Hematopoietic multipotent progenitor cell treated with erythropoietin and hydrocortisone succinate and interleukin-3 and kit ligand, for 8 days (in vitro differentiated cells): ENCODE measurements at places on chromosomes 3 and 15.
A peak's percentile ranks its signal among the peaks of the same experiment; 100 is the strongest.

DNA sequence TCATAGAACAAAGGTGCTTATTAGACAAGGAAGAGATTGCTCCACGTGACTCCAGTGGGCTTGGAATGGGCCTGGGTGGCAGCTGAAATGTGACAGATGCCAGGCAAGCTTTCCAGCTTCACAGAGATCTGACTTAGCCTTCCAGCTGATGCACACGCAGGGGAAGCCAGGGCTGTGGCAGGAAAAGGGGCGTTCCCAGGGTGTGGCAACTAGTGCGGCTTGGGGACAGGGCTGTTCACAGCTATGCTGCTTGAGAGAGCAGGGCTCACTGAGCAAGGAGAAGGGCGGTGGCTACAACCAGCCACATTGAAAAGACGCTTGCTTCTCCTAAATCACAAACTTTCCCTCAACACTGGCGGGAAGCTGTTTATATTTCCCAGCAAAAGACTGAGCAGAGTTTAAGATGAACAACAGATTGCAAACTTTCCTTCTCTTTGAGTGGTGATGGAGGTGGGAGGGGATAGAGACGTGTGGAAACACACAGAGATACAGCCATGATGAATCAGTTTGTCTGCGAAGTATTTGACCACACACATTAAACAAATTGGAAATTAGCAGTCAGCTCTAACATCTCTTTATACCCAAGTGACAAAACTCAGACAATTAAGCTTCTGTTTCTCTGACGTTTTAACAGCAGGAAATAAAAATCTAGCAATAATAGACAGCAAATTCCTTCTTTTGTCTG lies 127.5 kb downstream of the BDH1 start:
- peak; percentile 88 for DNase-seq

DNA sequence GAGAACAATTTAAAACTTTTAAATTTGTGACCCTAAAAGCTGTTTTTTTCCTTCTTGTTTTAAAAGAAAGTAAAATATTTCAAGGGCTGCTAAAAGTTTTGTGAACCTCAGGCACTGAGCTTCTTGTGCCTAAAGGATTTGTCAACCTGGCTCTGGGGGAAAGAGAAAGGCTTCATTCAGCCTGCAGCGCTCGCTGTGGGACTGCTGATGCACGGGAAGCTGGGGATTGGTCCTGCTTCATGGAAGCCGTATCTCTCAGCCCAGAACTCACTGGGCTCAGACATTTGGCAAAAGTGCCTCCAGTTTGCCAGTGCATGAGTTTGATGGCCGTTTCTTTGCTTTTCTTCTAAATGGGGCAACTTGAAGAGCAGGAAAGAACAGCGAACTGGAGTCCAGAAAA lies 30.8 kb downstream of the TPRG1 start:
- DNase-seq: no peak

GRCh38 chr3:14093831-14094230 lies 30.8 kb downstream of the CHCHD4 start:
- DNase-seq: no peak

GRCh38 chr3:131551761-131552160 lies 49.0 kb upstream of the MRPL3 start:
- DNase-seq: no peak

GRCh38 chr3:36175916-36176461 lies 204.3 kb upstream of the STAC start:
- DNase-seq: no peak

DNA sequence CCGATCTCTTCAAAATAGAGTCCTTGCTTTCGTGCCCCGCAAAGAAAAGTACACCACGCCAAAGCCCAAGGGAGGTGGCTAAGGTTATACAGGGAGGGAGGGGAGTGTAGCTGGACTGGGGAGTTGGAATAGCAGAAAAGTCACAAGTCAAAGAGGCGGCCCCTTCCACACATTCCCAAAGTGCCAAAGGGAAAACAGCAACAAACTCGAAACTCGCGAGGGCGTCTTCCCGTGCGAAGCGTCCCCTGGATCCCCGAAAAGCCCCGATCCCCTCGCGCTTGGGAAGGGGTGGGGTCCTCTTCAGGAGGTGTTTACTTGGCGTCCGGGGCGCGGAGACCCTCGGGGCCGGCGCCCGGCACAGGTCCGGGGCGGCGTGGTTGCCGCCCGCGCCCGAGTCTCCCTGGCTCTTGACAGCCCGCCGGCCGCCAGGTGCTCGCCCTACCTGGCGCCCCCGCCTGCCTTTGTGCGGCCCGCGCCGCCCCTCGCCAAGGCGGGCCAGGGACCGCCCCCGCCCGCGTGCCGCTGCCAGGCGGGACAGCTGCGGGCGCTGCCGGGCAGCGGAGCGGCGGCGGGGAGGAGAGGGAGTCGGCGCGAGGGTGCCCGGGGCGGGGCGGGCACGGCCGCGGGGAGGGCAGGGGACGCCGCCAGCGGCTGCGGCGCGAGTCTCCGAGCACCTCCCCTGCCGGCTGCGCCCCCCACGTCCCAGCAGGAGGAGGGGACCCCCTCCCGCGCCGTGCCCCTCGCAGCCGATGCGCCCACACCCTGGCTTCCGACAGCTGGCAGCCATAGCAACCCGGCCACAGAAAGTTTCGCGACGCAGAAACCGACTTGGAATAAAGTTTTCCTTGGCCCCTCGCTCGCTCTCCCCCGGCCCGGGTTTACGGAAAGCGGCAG lies 966 bp downstream of the MYO1E start:
- DNase-seq: no peak

DNA sequence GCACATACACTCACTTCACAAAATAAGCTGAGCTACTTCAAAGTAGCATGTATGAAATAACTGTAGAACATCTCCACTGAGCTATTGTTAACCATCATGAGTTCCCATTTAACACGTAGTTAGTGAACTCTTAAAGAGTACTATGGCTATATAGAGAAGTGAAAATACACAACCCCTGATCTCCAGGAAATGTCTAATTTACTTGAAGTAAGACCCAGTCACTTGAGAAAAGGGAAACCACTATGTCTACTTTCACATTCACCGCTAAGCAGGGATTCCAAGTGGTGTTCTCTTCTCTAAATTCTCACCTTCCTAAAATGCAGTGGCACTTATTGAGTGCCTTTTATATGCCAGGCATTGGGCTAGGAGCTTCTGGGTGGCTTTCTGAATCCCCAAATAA lies 35.0 kb upstream of the COLQ start:
- DNase-seq: no peak

- no peak for DNase-seq
Measured at GRCh38 chr3:97706226-97706625, 58.3 kb upstream of the ARL6 start.

GRCh38 chr15:42612367-42612912 lies 37.0 kb downstream of the STARD9 start:
- DNase-seq: peak; percentile 25

DNA sequence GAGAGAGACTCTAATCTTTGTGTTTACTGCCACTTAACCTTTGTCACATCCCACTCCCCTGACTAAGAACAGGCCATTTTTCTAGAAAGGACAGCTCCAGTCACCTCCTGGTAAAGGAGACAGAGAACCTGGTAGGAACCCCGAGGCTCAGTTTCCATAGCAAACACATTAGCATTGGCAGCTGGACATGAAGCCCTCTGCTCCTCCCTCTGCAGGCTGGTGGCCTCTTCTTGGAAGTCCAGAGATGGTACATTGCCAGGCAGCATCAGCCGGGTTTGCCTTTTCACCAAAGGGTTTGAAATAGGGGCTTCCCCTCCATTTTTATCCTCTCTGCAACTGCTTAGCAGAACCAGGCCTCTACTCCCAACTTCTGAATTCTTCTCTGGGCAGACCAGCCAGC lies 213.4 kb upstream of the SEMA6D start:
- no peak for DNase-seq

GRCh38 chr3:44132061-44132460 lies 109.6 kb upstream of the TOPAZ1 start:
- no peak for DNase-seq

- DNase-seq: no peak
Measured at GRCh38 chr3:145882436-145882835, 278.5 kb downstream of the PLOD2 start.

DNA sequence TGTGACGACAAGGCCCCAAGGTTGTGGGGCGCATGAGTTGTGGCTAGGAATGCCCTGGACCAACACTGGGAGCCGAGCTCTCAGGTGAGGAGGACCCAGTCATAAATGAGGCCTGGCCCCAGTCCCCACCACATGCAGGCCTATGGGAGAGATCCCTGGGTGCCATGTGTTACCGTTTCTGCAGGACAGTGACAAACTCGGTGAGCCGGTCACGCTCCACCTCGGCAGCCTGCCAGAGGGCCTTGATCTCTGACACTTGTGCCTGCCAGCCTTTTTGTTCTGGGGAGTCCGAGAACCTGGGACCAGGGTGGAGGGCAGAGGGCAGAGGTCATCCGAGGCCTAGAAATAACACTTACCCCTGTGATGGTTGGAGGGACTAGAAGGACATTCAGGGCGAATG lies 27.7 kb upstream of the HHATL start:
- DNase-seq: no peak

DNA sequence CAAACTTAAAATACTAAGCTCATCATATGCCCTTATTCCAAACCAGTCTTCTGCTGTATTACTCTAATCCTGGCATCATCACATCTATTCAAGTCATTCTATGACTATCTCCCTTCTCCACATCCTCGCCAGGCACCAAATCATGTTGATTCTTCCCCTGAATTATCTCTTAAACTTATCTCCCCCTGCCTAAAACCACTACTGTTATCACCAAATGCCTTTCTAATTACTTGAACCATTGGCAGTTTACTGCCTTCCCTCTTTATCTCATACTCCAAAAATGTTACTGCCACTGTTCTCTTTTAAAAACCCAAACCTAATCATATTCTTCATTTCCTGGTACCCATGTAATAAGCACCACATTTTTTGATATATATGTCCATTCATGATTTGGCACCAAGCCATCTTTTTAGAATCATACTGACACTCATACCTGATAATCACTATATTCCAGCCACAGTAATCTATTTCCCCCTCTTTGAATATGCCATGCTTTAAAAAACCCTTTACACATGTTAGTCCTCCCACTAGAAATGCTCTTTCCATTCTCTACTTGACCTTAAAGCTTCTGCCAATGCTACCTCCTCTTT lies 126.8 kb downstream of the PEAK1 start:
- DNase-seq: peak; percentile 77

- no peak for DNase-seq
Measured at GRCh38 chr3:178277605-178278004, 258.6 kb upstream of the KCNMB2 start.

DNA sequence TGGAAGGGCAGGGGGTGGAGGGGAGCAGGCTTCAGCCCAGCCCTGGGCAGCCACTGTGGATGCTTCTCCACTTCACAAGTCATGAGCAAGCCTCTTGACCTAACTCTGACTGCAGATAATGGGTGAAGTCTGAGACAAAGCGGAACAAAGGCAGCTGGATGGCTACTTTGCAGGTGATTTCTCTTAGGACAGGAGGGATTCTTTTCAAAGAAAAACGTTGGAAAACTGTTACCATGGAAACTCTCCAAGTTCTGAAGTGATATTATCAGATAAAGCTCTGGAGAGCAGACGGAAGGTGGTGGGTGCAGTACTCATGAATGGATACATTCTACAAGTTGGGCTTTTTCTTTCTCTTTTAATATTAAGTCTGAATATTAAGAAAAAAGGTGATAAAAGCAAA lies 254.2 kb upstream of the SLCO3A1 start:
- DNase-seq: no peak

DNA sequence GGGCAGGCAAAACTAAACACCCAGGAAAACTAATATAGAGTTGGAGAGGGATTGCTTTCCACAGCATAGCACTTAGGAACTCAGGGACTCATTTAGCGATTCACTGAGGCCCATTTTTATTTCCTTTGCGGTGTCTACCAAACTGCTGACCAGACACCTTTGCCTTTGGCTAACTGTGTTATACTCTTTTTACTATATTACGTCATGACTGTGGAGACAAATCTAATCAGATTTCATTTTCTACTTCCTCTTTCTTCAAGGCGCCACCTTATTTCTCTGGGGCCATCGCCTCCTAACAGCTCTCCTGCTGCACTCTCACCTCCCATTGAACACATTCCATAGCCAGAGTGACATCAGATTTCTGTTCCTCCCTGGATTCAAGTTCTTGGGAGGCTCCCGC lies 215.7 kb upstream of the WNT5A start:
- no peak for DNase-seq

GRCh38 chr3:140438736-140439470 lies 239.0 kb upstream of the TRIM42 start:
- DNase-seq: no peak
